ENCODE measurements at places on chromosomes 6 and 20.

DNA sequence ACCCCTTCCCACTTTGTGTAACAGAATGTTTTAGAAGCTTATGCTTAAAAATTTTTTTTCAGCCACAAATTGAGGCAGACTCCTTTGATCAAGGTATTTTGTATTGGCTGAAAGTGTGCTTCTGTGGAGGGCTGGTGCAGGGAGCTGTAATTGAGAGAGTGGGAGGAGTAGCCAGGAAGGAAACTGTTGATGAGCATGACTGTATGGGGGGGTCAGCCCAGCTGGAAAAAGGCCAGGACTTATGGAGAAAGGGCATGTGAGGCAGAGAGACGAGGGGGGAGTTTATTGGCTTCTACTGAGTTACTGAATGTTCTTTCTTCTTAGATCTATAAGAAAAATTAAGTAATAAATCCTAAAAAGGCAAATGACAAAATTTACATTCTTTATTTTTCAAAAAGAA is 13.4 kb downstream of the RFPL4B start:
- DNase-seq: peak; percentile 88

- DNase-seq: no peak
These were observed 278.1 kb downstream of the MEI4 start for GRCh38 chr6:77930952-77931351.

DNA sequence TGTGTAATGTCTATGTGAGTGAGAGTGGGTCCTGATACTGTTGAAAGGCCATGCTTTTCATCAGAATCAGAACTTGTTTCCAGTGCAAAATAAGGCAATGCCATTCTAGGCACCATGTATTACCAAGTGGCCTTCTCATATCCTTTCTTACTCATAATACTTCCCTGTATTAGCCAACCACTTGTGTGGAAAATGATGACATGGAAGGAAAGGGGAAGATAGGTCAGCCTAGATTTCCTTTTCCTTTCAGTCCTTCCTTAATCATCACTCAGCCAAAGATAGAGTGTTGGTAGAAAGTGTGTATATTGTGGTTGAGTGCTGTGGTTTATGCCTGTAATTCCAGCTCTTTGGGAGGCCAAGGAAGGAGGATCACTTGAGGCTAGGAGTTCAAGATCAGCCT is 158.6 kb upstream of the PREP start:
- no peak for DNase-seq

DNA sequence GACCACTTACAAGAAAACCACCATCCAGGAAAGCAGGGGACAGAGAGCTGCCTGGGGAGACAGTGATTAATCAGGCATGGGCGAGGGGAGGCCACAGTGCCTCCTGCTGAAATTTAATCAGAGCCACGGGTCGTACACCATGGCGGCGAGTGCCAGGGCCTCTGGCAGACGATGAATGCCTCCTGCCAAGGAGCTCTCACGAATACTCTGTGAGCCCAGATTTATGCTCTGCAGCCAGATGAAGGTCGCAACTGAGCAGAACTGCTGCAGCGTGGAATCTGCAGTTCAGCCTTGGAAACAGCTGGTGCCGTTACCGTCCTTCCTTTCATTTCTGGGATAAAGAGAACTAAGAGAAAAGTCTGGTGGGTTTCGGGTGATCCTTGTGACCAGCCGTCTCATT is 85.6 kb downstream of the BFSP1 start:
- DNase-seq: no peak

- no peak for DNase-seq
These were observed 16.5 kb upstream of the WFDC9 start for GRCh38 chr20:45647441-45648050.

- no peak for DNase-seq
These were observed 411.7 kb downstream of the C6orf118 start for GRCh38 chr6:164897523-164898235.

DNA sequence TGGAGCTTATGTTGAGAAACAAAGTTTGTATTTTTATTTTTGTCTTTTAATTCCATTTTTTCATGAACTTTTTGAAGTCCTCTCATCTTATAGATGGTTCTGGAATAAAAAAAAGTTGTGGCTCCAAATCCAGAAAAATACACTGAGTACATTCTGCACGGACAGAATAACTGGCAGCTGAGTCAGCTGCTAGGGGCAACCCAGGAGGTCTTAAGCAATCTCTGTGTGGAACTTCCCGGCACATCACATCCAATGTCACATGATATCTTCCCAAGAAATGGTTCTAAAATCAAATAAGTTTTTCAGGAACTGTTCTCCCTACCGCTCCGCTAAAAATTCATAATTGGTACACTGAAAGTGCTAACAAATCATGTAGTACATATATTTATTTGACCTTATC is 29.8 kb downstream of the SLC13A3 start:
- DNase-seq: no peak

- no peak for DNase-seq
These were observed 292.6 kb downstream of the GMDS start for GRCh38 chr6:1952740-1953360.

DNA sequence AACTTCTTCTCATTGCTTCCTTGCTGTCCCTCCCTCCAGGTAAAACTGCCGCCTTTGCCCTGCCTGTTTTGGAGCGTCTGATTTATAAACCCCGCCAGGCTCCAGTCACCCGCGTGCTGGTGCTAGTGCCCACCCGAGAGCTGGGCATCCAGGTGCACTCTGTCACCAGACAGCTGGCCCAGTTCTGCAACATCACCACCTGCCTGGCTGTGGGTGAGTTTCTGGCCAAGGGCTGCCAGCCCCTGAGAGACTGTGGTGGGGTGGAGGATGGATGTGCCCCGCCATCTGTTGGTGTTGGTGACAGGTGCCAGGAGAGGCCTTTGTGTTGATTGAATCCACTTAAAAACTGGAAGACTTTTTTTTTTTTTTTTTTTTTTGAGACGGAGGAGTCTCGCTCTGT is 9.5 kb downstream of the DDX27 start:
- DNase-seq: no peak

DNA sequence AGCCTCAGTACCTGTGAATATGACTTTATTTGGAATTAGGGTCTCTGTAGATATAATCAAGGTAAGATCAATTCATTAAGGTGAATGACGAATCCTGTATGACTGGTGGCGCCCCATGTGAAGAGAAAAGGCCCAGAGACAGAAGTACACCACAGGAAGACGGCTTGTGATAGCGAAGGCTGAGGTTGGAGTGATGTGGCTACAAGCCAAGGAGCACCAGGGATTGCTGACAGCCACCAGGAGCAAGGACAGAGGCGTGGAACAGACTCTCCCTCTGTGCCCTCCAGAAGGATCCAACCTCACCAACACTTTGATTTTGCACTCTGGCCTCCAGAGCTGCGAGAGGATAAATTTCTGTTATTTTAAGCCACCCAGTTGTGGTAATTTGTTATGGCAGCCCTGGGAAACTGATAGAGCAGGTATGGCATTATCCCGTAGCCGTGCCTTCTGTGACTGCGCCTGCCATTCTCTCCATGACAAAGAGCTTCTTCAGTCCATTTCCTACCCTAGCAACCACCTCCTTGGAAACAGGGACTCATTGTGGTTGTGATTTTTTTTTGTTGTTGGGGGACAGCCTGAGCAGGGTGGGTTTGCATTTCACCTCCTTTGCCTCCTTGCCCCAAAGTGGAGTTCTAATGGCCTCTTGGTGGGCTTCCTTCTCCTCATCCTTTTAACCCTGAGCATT is 29.6 kb downstream of the PTK7 start:
- no peak for DNase-seq

DNA sequence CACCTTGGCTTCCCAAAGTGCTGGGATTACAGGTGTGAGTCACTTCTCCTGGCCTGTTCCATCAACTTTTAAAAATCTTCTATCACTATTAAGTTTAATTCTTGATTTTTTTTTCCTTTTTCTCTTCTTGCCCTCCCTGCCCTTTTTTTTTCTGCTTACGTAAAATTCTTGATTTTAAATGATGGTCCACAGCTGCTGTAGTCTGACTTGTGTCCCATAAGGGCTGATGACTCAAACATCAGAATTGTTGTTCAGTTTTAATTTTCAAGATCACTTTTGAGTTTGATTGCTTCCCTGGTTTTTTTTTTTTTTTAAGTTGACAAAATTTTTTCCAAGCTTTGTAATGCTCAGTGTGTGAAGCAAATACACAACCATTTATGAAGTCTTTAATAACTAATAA is 61.9 kb downstream of the CBFA2T2 start:
- no peak for DNase-seq

DNA sequence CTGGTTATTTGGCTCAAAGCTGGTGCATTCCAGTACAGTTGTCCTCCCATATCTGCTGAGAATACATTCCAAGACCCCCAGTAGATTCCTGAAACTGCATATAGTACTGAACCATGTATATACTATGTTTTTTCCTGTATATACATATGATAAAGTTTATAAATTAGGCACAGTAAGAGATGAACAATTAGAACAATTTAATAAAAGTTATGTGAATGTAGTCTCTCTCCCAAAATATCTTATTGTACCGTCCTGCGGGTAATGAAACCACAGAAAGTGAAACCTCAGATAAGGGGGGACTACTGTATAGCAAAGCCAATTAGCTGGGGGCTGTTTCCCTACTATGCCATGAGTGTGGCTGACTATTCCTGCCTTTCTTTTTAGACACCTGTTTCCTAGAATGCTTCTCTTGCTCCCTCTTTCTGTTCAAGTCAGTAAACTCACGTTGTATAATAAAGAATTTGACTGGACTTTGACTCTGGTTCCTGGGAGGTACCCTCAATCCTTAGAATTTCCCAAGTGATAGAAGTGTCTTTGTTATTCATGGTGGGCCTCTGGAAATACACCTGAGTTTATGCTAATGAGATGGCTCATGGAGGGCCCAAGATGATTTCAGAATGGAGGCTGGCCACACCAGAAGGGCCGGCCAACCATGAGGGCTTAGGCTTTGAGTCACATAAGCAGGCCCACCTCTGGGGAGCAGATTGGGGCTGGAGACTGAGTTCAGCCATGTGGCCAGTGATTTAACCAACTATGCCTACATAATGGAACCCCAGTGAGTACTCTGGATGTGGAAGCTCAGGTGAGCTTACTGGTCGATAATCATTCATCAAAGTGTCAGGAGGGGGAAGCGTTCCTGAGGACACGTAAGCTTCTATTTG is 689 bp upstream of the BLOC1S5 start:
- DNase-seq: no peak

DNA sequence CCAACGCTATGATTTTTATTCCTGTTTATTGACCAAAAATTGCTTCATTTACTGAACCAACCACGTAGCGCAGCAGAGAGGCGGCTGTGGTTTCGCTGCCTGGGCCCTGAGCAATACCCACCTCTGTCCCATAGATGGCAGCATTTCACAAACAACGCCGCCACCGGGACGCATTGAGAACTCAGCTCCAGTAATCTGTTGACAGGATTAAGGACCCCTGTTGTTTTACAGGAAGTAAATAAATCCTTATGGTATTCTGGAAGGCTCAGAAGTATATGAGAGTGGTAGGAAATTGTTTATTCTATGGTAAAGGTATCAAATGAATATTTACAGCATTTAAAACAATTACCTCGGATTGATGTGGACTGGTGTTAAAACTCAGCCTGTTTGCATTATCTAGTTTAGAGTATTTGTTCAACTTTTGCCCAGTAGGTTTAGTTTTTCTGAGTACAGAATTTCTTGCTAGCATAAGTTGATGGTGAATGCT is 547.9 kb upstream of the SLC35B3 start:
- DNase-seq: peak; percentile 64

DNA sequence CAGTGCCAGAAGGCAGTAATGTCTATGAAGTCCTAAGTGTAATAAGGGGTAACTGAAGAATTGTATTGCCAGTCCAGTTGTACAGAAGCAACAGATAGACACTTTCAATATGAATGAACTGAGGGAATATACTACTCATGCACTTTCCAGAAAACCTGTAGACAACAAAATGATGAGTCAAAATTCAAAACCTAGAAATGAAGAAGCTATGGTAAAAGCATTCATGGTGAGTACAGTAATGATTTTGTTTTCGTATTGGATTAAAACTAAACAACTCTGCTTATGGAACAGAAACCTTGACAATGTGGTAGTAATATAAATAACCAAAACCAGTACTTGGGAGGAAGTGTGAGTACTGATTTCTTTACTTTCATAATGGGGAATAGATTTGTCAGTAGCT is 35.0 kb downstream of the ARMC2 start:
- no peak for DNase-seq

DNA sequence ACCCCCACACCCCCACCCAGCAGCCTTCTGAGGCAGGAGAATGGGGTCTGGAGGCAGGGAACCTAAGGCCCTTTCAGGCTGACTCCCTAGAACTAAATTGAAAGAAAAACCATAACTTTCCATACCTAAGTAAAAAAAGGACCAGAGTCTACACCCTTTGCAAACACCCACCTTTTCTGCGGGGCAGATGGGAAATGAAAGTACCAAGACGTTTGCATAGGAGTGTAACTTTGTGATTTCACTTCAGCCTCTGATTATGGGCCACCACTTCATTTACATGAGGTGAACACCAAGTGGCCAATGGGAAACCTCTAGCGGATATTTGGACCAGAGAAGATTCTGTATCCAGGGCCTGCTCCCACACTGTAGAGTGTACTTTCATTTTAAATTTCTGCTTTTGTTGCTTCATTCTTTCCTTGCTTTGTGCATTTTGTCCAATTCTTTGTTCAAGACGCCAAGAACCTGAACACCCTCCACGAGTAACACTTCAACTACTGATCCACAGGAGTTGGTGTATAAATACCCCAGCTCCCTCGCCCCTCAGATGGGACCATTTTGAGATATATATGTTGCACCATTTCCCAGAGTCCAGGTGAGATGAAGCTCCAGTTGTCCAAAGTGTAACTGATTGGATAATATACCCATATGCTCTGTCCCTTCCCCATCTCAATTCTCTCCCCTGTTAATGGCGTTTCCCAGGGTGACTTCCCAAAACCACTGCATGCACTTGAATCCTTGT is 18.9 kb upstream of the SRSF6 start:
- no peak for DNase-seq

DNA sequence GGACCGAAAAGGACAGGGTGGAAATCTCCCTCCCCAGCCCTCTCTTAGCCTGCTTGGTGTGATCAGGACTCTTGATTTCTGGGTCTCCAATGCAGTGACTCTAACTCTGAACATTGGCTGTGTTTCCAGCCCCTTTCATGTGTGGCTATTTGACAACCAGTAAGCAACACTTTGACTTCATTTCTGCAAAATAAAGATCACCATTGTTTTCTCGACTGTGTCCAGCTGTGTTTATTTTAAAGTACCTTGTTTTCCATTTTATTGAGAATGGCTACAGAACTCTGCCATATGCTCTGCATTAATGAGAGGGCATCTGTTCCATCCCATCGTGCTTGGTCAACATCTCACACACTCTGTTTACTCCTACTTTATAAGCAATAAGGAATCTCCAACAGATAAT is 60.9 kb upstream of the TAGAP start:
- no peak for DNase-seq

DNA sequence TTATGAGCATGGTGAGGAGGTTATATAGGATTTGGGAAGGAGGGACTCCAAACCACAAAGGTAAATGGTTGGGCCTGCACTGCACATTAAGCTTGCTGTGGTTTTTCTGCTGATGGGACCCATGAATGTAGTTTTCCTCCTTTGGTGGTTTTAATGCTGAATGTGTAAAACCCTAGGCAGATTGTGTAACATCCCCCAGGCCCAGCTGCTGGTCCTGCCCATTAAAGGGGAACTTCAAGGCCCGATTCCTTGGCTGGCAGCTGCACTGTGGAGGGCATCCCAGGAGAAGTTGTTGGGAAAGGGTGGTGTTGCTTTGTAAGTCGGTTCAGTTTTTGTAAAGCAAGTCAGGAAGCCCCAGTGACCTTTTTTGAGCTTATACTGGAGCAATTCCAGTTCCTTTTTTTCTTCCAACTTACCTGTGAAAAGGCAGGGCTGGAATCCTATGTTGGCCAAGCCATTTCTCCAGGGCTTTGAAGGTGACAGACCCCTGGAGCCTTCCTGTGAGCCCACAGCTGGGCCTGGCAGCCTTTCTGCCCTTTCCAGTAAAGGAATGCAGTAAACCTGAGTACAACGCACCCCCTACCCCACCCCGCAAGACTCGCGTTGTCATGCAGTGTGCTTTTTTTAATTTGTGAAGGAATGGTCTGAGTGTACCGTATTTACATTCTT is 43.1 kb upstream of the NAA20 start:
- peak; percentile 34 for DNase-seq
